ENCODE measurements at places on chromosomes 4 and X.
A peak's percentile ranks its signal among the peaks of the same experiment; 100 is the strongest.

DNA sequence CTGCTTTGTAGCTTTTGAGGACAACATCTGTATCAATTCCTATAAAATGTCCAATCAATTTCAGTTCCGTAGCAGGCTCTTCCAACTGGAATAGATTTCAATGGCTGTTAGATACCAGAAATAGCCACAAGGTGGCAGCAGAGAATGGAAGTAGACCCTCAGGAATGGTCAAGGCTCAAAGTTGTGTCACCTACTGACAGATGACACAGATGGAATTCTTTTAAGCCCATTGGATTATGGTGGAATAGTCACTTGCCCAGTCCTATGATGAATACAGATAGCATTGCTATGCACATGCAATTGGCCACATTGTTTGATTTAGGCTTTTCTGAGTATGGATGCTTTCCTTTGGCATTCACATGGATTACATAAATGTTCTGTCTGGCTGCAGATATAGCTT is 130.4 kb upstream of the RADX start:
- DNase-seq = peak; percentile 23

DNA sequence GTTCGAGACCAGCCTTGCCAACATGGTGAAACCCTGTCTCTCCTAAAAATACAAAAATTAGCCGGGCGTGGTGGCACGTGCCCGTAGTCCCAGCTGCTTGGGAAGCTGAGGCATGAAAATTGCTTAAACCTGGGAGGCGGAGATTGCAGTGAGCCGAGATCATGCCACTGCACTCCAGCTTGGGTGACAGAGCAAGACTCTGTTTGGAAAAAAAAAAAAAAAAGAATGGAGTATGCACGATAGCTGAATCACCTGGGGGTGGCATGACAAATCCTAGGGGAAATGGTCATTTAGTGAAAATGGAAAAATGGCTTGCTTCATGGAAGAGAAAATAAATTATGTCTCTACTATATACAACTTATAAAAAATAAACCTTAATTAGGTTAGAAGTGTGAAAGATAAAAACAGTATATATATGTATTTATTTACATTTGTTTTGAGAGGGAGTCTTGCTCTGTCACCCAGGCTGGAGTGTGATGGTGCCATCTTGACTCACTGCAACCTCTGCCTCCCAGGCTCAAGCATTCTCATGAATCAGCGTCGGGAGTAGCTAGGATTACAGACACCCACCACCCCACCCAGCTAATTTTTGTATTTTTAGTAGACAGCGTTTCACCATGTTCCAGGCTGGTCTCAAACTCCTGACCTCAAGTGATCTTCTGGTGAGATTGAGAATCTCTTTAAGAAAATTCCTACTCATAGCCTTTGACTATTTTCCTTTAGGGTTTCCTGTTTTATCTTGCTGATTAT is 19.3 kb upstream of the ING2 start:
- DNase-seq = no peak

DNA sequence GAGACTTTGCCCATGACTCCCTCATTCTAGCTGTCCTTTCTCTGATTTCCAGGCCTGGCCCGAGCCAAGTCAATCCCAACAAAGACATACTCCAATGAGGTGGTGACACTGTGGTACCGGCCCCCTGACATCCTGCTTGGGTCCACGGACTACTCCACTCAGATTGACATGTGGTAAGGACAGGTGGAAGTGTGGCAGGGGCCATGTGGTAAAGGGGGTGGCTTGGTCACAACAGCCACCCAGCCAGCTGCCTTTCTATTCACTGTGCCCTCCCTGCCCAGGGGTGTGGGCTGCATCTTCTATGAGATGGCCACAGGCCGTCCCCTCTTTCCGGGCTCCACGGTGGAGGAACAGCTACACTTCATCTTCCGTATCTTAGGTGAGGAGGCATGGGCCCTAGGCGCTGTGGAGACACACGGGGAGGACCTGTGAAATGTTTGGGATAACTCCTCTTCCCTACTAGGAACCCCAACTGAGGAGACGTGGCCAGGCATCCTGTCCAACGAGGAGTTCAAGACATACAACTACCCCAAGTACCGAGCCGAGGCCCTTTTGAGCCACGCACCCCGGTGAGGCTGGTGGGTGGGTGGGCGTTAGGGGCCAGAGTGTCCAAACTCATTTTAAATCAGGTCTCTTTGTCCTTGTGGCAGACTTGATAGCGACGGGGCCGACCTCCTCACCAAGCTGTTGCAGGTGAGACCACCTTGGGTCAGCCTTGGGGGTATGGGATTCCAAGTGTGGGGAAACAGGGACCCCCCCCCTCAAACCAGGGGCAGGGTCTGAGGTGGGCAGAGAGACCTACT is 6.1 kb upstream of the USP11 start:
- no peak for DNase-seq

GRCh38 chrX:63746278-63746677 is 38.7 kb downstream of the ARHGEF9 start:
- no peak for DNase-seq

GRCh38 chrX:129682979-129683378 is 28.2 kb upstream of the APLN start:
- DNase-seq = no peak

GRCh38 chrX:123121241-123121640 is 62.8 kb upstream of the GRIA3 start:
- no peak for DNase-seq

DNA sequence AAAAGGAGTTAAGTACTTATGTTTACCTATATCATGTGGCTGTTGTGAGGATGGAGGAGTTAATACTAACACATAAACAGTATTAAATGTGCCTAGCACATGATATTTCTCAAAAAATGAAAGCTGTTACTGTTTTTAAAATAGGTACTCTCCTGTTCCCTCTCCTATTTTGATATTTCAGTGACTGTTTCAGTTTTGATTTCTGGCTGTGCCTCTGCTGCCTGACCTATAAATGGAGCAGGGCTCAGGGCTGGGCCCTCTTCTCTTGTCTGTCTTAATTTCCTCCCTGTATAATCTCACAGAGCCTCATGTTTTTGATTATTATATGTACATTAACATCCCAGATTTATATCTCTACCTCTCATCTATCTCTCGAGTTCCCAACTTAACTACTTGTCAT is 93.3 kb downstream of the UGT8 start:
- no peak for DNase-seq

- no peak for DNase-seq
These were observed 42.4 kb downstream of the PPP3CA start for GRCh38 chr4:101304916-101305315.

- DNase-seq = no peak
These were observed at the start of gene UBL4A for GRCh38 chrX:154486396-154487207. Gene UBL4A (minus strand): TSS chrX:154486615. CDS start chrX:154486584, 31 bp downstream.

DNA sequence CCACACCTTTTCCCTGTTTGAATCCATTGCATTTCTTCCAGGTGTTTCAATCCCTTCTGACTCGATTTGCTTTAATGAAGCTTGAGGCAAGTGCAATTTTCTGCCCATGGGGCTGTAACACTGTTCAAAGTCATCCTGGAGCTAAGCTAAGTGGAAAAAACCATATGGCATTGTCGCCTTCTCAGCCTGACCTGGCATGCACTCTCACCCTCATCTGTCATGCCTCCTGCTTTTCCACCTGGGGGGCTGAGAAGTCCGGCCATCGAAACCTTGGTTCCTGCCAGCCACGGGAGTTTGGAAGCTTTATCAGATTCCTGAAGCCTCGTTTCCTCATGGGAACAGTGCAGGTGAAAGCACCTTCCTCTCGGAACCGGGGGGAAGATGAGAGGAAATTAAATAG is 38.2 kb downstream of the WFS1 start:
- no peak for DNase-seq

- DNase-seq = no peak
These were observed 8.8 kb downstream of the LHFPL1 start for GRCh38 chrX:112670977-112671376.

DNA sequence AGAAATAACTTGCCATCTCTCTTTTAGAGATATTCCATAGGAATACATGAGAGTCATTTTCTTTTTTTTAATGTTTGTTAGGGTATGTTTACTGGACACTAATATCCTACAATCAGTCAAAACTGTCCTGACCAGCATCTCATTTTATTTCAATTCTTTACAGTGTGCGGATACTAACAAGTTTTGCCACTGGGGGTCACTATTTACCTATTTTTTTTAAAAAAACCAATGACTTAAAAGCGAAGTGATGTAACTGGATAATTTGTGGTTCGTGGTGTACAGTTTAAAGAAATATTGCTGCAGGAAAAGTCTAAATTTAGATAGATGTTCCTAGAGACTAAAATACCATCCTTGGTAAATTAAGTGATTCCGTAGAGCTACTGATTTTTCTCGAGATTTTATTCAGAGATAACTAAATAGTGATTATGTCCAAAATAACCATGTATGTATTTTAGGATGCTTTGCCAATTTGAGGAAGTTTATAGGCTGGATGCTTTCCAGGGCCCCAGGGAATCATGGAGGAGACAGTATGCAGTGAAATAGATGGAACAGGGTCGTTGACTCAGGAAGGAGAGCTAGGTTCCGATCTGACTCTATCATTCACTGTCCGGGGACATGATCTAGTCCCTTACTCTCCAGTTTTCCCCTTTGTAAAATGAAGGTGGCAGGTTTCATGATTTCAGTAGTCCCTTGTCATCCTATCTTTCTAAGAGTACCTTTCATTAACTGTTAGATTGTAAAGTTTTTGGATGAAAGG is 34.0 kb upstream of the GNPDA2 start:
- DNase-seq = peak; percentile 41

DNA sequence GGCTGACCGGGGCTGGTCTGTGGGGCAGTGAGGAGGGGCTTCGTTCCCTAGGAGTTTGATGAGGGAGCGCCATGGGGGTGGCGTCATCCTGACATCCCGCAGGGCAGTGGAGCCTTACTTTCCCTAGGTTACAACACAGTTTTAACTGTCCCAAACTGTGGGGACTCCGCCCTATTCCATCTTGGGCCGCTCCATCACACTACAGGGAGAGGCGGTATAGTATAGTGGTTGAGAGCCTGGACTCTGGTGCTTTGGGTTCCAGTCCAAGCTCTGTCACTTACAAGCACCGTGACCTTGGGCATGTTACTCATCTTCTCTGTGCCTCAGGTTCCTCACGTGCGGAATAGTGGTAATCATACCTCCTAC is 44.2 kb downstream of the ZNF185 start:
- no peak for DNase-seq

DNA sequence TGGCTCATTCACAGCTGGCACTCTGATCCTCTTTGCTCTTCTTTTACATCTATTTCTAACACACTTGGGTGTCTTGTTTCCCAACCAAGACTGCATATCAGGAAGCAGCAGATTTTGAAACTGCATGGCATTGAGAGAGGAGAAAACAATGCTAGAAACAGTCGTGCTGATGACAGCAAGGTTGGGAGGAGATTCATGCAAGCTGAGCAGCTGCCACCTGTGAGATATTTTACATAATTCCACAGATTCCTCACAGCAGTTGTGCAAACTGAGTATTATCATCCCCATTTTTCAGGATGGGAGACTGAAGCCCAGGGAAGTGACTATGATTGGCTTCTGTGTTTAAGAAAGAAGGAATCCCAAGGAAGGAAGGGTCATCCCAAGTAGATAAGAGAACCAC is 105.0 kb downstream of the SLC2A9 start:
- DNase-seq = no peak

DNA sequence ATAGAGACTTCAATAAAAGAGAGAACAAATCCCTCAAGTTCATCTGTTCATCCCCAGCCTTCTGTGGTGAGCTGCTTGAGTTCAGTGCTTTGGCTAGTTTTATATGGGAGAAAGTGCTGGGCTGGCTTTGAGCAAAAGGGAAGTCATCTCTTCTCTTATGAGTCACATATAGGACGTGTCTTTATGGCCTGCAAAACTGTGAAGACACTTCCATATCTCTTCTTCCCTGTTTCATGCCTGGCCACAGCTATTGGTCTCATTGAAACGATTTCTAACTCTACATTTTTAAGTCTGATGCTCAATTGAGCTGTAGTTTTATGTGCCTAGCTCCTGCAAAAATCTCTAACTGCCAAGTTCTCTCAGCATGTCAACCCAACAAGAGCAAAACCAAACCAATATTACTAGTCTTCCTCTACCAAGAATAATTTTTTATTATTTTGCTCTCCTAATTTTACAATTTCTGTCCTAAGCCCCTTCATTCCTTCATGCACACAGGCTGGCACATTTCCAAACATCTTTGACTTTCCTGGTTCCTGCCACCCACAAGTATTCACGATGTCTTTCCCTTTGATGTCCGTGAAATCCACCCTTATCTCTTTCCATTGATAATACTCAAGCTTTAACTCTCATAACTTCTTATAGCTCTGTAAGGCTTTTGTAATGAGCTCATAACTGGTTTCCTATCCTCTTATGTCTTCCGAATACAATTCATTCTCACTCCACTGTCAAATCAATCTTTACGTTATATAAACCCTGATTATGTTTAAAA is 165.3 kb downstream of the BTC start:
- no peak for DNase-seq

- DNase-seq = no peak
These were observed 56.3 kb downstream of the SERTM2 start for GRCh38 chrX:111567542-111568255.
